HAP-1 (cell line): ENCODE measurements at places on chromosomes 7 and 10.

DNA sequence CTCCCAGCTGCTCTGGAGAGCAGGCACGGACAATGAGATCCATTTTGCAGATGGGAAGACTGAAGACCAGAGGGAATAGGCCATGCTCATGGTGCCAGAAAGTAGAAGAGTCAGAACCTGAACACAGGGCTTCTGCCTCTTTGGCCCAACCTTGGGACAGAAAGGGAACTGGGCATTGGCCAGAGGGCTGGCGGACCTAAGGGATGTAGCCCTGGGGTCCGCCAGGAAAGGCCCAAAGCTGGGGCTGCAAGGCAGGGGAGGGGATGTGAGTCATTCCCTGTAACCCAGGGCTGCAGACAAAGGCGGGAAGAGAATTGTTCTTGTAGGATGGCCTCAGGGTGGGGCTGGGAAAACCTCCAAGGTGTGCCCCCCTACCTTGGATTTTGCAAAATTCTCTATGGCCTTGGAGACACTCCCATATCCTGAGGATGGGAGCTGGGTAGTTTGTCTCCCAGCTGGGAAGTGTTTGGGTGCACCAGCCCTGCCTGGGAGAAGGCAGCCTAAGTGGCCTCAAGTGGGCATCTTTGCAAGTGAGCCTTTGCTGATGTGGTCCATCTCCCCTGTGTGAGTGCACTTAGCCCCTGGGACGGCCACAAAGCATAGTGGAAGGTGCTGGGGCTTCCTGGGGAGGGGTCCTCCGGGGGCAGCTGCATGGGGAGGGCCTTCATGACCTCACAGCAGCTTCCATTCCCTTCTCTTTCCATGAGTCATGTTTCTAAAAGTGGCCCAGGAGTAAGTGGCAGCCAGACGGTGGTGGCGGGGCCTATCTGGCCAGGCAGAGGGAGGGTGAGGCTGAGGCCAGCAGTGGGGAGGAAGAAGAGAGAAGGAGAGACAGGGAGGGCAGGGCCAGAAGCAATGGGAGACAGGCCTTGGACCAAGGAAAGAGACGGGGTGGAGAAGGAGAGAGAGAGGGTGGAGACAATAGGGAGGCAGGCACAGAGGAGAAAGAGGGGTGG lies 9.2 kb downstream of the AQP1 start:
- DNase-seq = no peak

DNA sequence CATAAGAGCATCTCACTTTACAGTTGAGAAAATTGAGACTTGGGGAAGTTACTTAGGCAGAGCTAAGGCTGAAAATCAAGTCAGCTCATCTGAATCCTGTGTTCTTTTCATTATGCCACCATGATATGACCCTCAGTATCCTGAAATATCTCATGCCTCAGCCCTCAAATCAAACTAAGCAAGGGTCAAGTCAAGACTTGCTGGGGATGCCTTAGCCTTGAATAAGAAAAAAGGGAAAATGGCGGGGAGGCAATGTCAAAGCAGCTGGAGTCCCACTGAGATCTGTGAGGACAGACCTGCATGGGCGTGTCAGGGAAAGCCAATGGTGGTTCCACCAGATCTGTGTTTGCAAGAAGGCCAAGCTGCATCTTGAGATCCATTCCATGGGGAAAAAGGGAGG lies 91.0 kb upstream of the CACUL1 start:
- no peak for DNase-seq

DNA sequence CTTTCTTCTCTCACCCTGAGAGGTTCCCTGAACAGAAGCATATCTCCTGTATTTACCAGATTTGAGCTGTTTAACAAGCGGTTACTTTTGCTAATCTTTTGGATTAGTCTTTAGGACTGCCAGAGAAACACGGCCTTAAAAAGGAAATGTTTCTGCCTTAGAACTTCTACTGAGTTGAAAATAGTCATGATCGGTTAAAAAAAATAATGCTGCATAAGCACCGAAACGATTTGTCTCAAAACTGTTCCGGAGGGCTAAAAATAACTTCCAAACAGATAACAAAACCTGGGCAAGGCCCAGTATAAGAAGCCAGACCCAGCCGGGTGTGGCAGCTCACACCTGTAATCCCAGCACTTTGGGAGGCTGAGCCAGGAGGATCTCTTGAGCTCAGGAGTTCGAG lies 43.3 kb upstream of the CYTH3 start:
- DNase-seq = no peak

GRCh38 chr7:133705596-133705995 lies 421.5 kb upstream of the LRGUK start:
- no peak for DNase-seq

- no peak for DNase-seq
These were observed 70.2 kb upstream of the OSBPL3 start for GRCh38 chr7:25050223-25050622.
